ENCODE measurements at places on chromosomes 3 and 15. TPM values are rescaled to one million over a fixed set of nuclear protein-coding genes. Genes with fewer than 3 reads are reported as not detected.

DNA sequence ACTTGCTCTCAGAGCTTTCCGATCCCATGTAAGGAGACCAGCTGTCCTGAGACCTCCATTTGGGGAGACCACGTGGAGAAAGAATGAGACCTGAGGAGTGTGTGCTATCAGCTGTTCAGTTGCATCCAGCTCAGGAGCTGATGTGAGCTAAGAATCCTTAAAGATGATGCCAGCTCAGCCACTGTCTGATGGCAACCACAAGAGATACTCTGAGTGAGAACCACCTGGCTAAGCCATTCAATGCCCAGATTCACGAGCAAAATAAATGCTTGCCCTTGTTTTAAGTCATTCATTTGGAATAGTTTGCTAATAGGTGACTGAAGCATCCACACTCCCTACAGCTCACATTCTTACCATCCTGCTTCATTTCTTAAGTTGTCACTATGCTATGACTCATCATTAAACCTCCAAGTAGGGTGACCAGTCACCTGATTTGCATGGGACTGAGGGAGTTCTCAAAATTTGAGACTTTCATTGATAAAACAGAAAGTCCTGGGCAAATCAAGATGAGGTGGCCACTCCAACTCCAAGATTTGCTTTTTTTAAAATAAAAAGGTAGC is 56.4 kb downstream of the SPTSSB start:
- no peak for DNase-seq

GRCh38 chr15:48759921-48760320 is 50.9 kb downstream of the CEP152 start:
- no peak for DNase-seq

- DNase-seq, result no peak
Measured at GRCh38 chr15:41987246-41987924, 15.0 kb upstream of the EHD4 start.

DNA sequence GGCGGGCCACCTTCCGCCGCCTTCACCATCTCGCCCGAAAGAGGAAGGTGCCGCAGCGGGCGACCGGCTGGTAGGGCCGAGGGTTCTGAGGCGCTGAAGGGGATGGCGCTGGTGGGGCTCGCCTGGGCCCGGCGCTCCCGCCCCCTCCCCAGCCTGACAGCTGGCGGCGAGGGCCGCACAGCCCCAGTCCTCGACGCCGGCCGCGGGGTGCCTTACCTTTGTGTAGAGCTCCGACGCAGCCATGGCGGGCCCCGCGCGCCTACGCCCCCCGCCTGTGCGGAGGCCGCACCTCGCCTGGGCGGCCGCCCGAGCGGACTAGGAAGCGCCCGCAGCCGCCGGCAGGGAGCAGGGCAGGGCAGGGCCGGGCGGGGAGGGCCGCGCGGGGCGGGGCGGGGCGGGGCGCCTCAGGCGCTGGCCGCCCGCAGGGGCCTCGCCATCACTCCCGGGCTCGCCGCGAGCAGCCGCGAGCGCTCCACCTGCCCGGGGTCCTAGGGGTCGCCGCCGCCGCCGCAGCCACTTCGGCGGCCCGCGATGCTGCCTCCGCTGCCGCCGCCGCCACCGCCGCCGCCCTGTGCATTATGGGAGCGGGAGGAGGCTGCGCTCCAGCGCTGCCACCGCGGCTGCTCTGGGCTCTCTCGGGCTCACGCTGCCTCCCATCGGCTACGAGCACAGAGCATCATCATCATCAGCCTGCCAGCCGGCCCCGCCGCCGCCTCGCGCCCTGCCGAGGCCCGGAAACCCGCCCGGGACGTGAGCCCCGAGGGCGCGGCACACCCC is at the start of gene MYO5A:
Gene MYO5A (minus strand): TSS at position 317 of the 777 bp plus-strand sequence. CDS start 74 bp downstream, at position 243.
- DNase-seq, result peak; percentile 65

CHRNB4 gene
- not detected for polyA plus RNA-seq

DNA sequence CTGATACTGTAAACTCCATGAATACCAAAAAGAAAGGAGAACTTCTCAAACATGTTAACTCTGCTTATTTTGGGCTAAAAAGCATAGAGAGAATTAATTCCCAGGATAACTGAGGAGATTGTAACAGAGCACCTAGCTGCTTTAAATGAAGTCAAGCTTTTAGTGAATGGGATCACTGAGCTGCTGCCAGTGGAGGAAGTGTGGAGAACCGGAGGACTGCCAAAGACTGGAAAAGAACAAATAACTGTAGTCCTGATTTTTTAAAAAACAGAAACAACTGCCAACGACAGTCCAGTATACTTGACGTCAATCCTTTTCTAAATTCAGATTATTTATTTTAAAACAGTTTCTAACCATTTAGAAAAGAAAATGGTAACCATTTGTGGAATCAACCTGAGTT is 3.3 kb downstream of the C3orf70 start:
- DNase-seq, result no peak

GRCh38 chr3:58082047-58082446 is 73.8 kb downstream of the FLNB start:
- DNase-seq, result no peak

RGMA gene
- polyA plus RNA-seq, result 0.08 TPM

GRCh38 chr3:82424031-82424339 is 662.5 kb upstream of the GBE1 start:
- no peak for DNase-seq

DNA sequence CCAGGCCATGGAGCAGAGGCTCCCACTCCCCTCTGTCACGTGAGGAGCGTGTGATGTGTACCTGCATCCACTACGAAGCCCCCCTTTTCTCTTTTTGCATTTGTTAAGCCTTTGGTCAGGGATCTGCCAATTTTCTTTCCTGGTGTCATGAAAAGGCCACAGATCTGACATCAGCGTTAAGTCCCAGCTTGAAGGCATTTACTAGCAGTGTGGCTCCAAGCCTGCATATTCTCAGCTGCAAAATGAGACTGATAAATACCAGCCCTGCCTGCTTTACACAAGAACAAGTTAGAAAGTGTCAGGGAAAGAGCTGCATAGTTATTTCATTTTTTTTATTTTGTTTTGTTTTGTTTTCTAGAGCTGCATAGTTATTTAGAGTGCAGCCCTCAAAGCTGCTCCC is 2.3 kb upstream of the ANKRD63 start:
- DNase-seq, result no peak

PLS1 gene
- polyA plus RNA-seq, result 0.17 TPM

DNA sequence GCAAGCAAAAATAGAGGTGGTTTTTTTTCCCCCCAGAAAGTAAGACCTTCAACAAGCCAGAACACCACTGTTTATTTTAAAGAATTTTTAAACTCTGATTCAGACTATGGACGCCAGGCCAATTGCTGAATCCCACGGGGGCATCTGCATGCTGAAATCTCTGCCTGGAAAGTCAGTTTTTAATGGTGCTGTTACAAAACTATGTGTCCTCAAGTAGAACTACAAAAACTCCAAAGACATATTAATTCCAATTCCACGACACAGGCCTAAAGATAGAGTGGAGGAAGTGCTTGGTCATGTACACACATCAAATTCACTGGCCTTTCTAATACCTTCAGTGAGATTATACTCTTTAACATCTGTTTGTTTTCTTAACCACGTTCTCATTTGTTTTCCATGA is 490.5 kb upstream of the NR2F2 start:
- DNase-seq, result no peak

SLC28A1 gene
- not detected for polyA plus RNA-seq

CCDC32 gene
- polyA plus RNA-seq, result 30.8 TPM

NR2E3 gene
- polyA plus RNA-seq, result not detected

GABRR3 gene
- polyA plus RNA-seq, result not detected

DNA sequence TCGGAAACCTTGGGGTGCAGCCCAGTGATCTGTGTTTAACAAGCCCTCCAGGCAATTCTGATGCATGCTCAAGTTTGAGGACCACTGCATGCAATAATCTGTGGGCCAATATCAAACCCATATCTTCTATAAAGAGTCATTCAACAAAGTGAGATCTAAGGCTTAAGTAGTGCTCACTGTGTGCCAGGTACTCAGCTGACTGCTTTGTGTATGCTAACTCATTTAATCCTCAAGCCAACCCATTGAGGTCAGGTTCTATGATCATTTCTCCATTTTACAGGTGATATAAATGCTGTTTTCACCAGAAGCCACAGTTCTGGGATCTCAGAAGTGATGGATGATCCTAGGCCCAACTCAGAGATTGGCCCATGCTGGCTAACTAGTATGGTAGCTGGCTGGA is 101.7 kb downstream of the SMAD6 start:
- no peak for DNase-seq

- DNase-seq, result no peak
Measured at GRCh38 chr15:92142242-92143232, 251.1 kb upstream of the ST8SIA2 start.

TAMM41 gene
- polyA plus RNA-seq, result 3.7 TPM

DAPK2 gene
- 2.1 TPM for polyA plus RNA-seq

DNA sequence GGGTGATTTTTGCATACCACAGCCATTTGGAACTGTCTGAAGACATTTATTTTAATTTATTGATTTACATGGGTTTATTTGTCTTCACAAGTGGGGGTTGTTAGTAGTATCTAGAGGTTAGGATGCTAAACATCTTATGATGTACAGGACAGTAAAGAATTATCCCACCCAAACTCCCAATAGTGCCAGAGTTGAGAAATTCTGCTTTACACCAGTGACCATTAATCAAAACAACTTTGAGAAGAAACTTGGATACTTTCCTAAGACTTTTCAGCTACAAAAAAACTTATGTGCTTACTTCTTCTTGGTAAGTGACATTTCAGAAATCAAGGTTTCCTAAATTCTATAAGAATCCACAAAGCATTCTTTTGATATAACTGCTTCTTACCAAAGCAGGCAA is 156.7 kb downstream of the SUCLG2 start:
- no peak for DNase-seq

DNA sequence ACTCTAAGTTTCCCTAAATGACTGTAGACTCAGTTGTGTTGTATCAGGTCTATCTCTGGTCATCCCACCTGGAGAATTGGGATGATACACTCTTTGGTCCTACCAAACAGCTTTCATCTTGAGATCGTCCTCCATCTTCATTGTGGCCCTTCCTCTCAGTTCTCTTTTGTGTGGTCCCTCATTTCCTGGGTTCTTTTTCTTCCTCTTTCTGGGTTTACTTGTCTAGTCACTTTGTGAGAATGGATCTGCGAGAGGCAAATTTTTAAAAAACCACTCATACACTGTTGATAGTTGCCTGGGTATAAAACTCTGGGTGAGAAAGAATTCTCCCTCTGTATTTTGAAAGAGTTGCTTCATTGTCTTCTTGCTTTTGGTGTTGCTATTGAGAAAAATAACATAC is 6.0 kb upstream of the AMOTL2 start:
- no peak for DNase-seq

TRH gene
- not detected for polyA plus RNA-seq

DNA sequence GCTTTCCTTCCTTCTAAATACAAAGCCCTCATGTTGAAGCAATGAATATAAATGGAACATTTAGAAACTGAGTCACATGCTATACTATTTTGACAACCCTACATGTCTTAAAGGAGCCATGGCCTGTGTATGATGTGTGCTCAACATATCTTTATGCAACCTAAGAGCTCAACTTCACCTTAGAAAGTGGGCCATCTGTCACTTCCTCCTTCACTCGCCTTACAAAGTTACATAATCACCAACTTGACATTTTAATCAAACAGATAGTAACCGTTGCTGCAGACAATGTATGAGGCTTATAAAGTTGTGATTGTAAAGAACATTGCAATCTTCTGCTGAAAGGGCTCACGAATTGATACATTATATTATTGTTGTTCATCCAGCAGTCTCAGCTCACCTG is 163.6 kb downstream of the SERPINI1 start:
- peak; percentile 12 for DNase-seq

- DNase-seq, result no peak
Measured at GRCh38 chr3:79906106-79906505, 138.3 kb upstream of the ROBO1 start.

DNA sequence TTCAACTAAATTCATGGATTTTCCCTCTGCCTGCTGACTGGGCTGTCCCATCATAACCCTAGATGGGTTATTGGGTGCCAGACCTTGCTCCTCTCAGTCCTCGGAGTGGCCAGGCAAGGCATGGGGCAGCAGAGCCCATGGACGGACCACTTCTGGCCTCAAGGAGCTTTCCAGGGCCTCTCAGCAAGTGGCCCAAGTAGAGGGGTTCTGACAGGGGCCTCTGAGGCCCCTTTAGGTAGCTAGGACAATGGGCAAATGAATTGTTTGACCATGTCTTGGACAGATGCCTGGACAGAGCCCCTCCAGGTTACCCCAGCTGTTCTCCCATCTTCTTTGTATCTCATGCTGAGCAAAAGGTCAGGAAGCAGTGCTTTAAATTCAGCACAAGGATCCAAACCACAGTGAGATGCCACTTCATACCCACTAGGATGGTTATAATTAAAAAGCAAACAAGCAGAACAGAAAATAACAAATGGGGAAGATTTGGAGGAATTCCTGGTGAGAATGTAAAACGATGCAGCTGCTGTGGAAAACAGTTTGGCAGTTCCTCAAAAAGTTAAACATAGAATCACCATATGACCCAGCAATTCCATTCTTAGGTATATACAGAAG is 61.6 kb downstream of the SPSB4 start:
- no peak for DNase-seq

GRCh38 chr3:14570089-14570488 is 29.9 kb upstream of the GRIP2 start:
- no peak for DNase-seq

GRM7 gene
- not detected for polyA plus RNA-seq

DNA sequence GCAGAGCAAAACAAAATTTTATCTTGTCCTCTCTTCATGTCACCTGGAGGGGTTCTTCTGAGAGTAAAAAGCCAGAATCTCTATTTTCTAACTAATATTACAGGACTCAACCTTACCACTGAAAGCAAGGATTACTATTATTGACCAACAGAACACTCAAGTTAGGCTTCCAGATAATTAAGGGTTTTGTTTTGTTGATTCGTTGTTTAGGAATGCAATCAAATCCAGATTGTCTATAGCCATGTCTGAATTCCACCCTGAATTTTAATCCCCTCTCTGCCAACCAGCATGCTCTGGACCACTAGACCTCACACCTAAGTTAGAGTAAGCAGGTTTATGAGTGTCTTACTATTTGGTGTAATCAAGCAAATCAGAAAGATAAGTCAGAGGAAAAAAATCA is 90.7 kb downstream of the PEAK1 start:
- no peak for DNase-seq

CYP11A1 gene
- polyA plus RNA-seq, result not detected

GRCh38 chr3:127690823-127691452 is 18.2 kb downstream of the ABTB1 start:
- peak; percentile 27 for DNase-seq

TOMM70 gene
- 6.3 TPM for polyA plus RNA-seq

DNA sequence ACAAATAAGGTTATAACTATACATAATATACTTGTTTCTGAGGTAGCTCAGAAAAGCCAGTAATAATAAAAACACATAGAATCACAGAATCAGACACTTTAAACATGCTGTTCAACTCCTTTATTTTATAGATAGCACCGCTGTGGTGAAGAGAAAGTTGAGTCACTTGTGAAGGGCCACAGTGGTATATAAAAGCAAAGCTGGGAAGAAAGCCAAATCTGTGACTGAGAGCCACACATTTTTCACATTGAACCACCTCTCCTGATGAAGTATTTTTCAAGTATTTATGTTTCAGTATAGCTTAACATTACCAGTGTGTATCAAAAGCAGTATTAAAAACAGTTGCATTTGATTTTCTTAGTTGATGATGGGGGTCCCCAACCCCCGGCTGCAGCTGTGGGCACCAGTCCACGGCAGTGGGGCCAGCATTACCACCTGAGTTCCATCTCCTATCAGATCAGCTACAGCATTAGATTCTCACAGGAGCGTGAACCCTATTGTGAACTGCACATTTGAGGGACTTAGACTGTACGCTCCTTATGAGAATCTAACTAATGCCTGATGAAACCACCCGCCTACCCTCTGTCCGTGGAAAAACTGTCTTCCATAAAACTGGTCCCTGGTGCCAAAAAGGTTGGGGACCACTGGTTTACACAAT is 46.2 kb downstream of the TBL1XR1 start:
- DNase-seq, result no peak

All from CD14-positive monocyte (primary cell).